Stimulated activated CD4-positive, alpha-beta T cell treated with anti-CD3 and anti-CD28 coated beads, Interleukin-12 subunit alpha, Interleukin-12 subunit beta, amount 100 ng/mL, for 48 hours (primary cell): ENCODE measurements at places on chromosomes 11 and 22.

DNA sequence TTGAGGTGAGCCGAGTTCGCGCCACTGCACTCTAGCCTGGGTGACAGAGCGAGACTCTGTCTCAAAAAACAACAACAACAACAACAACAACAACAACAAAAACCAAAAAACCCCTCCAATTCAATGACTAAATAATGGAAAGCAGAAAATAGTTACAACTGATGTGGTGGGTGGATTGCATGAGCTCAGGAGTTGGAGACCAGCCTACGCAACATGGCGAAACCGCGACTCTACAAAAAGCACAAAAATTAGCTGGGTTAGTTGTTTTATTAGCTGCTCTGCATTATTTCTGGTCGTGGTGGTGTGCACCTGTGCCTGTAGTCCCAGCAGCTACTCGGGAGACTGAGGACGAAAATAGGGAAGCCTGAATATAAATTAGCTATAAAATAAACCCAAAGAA, 2.6 kb upstream of the PATL1 start:
- no peak for DNase-seq

DNA sequence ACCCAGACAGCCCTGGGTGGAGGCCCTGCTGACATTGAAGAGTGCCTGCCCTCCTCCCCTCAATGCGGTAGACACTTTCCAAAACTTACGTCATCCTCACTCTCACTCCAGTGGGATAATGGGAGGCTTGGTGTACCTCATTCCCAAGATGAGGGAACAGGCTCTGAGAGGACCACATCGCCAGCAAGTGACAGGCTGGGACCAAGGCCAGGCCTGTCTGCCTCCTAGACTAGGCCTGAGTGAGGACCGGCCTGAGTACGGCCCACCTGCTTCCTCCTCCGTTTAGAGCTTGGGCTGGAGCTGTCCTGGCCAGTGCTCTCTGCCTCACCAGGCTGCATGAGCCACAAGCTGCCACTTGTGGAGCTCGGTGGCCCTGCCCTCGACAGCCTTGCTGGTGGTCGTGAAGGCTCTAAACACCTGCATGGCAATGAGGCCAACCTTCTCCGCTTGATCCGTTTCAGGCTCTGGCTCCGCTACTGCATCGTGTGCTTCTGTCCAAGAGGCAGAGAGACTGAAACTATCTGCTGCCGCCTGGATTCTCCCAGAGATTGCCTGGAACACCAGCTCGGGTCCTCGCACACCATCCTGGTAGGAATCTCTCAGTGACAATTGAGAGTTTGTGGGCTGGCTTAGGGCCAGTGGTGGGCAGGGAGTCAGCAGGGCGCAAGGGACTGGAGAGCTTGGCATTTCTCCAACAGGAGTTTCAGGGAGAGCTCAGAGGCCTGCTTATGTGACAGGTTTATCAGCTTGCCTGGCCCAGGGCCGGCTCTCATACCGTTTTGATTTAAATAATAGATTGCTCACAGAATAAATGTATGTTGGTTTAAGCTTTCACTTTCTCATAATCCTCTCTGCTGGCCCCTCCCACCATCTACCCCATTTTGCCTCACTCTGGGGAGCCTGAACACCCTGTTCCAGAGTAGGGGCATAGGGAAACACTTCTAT, 9.4 kb downstream of the LRRC75B start:
- no peak for DNase-seq

GRCh38 chr11:66107600-66108510, 37.8 kb downstream of the PACS1 start:
- no peak for DNase-seq

DNA sequence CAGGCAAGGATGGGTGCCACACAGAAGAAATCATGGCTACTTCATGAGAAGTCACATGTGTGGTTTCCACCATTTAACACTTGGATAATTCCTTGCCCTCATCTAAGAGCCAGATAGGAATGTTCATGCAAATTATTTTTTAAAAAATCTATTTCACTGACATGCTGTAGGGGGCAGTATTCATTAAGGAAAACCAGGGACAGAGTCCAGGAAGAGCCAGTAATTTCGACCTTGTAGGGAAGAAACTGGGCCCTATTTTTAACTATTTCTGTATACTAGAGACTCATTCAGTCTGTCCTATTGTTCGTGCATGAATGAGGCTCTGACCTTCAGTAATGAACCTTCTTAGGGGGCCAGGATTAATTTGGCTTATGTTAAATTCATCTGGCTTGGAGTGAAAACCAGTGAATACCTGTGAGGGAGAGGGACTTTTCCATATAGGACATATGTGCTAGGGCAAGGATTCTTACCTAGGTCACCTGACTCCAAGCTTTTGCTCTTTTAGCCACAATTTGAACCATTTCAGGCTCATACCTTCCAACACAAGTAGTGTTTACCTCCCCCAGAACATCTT, 192.7 kb downstream of the NAV2 start:
- DNase-seq = no peak

GRCh38 chr11:11263238-11264005, 89.6 kb downstream of the CSNK2A3 start:
- no peak for DNase-seq

DNA sequence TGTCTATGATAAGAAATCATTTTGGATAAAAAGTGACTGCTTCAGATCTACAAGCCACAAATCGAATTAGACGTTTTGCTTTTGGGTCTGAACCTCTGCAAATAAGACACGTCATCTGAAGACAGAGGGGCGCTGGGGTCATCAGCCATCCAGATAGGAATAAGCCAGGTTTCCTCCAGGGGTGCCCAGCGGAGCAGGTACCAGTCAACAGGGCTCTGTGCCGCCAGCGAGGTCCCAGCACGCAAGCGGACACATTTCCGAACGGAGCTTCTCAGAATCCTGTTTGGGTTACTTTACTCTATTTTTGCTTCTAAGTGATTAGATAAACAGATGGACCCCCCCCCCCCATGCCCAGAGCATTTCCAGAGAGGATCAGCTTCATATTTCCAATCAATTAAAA, 873.8 kb downstream of the BRD1 start:
- no peak for DNase-seq

DNA sequence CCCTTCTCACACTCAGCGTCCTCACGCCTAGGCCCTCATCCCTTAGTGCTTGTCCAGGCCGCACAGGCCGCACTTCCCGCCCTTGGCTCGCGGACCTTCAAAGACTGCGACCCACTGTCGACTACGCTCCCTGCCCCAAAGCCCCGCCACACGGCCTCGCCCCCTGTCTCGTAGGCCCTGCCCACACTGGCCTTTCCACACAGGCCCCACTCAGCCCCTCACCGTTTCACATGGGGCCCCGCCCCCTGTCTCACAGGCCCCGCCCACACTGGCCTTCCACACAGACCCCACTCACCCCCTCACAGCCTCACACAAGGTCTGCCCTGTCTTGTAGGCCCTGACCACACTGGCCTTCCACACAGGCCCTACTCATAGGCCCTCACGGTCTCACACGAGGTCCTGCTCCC, 11.0 kb downstream of the NRXN2 start:
- DNase-seq = no peak

DNA sequence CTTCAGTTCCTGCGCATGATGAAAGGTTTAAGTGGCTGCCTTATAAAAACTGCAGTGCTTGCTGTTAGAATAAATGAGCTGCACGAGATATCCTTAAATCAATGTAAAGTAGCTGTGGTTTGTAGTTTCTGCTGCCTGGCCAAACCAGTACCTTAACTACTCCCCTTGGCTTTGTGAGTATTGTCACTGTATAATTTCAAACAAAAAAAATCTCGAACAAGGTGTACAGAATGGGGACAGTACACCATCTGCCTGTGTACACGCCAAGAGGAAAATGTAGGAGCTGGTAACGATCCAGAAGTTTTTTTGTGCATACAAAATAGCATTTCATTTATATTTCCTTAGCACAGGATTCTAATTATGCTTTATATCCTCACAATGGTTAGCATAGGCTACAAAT, 20.6 kb upstream of the NDUFC2 start:
- DNase-seq = no peak

DNA sequence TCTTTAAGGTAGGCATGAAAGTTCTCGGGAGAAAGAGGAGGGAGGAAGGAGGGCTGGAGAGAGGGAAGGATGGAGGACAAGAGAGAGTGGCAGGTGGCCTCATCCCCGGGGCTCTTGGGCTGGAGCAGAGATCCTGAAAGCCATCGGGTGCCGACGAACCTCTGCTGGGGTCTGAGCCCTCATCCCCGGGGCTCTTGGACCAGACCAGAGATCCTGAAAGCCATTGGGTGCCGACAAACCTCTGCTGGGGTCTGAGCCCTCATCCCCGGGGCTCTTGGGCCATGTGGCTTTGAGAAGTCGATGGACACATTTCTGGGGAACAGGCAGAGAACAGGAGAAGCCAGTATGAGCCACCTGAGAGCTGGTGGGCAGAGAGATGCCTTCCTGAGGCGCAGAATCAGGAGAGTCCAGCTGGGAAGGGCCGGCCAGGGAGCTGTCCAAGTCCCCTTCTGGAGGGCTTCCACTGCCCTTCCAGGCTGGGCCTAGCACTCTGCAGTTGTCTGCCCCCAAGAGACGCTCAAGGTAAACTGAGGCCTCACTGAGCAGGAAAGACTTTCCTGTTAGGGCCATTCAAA, 1398.1 kb downstream of the BRD1 start:
- DNase-seq = no peak

DNA sequence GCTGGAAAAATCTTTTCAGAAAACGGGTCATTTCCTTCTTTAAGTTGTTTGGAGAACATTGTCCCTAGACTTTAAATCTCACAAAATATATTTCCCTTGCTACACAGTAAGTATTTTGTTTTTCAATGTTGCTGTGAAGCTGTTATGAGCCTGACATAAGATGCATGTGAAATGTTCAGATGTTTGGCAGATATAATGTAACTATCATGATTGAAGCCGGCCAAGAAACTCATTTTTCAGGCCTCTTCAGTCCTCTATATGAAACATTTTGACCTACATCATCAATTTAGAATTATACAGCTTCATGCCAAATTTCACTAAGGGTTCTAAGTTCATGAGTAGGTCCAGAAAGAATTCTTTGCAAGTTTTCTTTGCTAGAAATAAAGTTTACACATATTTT, 133.8 kb downstream of the JRKL start:
- DNase-seq = no peak

DNA sequence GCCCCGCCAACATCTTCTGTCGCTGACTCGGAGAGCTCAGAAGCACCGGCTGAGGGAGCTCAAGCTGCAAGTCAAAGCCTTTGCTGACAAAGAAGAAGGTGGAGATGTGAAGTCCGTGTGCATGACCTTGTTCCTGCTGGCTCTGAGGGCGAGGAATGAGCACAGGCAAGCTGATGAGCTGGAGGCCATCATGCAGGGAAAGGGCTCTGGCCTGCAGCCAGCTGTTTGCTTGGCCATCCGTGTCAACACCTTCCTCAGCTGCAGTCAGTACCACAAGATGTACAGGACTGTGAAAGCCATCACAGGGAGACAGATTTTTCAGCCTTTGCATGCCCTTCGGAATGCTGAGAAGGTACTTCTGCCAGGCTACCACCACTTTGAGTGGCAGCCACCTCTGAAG, 6.7 kb downstream of the RAG1 start:
- DNase-seq = no peak

DNA sequence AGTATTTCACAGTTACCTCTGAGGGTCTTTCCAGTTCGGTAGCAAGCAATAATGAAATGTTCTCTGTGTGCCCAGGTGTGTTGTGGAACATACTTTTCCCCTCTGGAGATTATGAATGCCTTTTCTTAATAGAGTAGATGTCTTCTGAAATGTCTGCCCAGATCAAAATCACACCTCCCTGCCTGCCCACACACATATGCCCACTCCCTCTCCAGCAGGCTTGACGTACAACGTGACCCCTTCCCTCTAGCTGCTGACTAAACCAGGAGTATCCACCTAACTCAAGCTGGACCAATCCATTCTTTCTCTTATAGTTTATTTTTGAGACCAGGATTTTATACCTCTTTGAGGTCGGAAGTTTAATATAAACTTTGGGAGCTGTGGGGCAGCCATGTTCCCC, 48.7 kb downstream of the ME3 start:
- no peak for DNase-seq
